ENCODE measurements at places on chromosomes 2 and 18.

DNA sequence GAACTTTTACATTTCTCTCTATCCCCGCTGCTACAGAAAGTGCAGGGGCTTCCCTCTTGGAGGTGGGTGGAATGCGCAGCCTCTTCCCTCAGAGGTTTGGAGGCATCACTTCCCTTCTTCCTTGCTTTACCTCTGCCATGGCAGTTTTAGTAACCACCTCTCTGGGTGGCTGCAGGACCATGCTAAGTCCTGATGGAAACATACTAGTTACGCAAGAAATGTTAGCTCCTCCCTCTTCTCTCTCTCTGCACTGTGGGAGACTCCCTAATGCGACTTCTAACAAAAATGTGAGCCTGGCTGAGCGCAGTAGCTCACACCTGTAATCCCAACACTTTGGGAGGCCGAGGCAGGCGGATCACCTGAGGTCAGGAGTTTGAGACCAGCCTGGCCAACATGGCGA, 116.8 kb upstream of the RAB6C start:
- DNase-seq, result no peak

DNA sequence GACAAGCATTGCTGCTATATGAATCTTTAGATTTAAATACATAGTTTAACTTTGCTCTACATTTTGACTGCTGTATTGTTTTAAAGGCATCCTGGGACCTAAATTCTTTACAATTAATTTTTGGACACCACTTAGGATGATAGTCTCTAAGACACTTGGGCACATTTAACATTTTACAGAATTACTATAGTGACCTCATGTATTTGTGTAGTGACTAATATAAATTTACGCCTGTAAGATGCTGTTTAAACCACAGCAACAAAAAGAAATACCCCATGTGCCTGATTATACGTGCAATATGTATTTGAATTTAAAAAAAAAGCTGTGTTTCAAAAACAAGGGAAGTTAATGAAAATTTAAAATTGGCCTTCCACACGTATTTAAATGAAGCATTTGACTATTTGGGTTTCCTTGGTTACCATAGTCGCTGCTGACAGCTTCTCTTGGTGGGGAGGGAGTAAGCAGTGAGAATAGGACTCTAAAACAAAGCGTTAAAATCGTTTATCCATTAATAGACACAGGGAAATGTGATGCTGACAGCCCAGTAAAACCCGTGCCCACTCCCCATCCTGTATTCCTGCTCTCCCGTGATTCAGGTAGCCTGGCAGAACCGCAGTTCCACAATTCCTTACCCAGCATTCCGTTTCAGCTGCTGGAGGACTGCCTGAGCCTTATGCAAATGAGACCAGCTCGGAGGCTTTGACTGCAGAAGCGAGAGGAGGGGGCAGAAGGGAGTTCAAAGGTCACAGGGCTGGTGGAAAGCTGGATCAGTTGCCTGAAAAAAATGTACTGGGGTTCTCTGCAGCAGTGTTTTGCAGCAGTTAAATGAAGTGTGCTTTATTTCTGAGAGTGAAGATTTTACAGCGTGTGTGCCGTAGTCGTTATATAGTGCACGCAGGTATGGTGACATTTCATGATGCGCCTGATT, 104.3 kb downstream of the CSRNP3 start:
- no peak for DNase-seq

DNA sequence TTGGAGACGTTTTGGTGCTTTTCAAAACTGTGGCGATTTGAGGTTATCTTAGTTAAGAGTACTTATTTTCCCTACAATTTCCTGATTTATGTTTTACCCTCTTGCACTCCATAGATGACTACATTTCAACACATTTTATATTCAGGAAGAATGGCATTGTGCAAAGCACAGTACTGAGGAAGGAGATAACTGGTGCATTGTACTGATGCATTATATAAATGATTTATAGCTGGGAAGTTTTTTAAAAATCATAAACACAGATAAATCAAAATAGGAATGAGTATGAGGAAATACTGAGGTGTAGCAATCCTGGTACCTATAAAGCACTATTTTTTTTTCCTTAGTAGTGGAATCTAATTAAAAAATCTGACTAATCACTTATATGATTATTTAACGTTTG, 5.6 kb downstream of the REL start:
- no peak for DNase-seq

GRCh38 chr2:36387258-36387916, 31.8 kb downstream of the CRIM1 start:
- DNase-seq, result no peak

DNA sequence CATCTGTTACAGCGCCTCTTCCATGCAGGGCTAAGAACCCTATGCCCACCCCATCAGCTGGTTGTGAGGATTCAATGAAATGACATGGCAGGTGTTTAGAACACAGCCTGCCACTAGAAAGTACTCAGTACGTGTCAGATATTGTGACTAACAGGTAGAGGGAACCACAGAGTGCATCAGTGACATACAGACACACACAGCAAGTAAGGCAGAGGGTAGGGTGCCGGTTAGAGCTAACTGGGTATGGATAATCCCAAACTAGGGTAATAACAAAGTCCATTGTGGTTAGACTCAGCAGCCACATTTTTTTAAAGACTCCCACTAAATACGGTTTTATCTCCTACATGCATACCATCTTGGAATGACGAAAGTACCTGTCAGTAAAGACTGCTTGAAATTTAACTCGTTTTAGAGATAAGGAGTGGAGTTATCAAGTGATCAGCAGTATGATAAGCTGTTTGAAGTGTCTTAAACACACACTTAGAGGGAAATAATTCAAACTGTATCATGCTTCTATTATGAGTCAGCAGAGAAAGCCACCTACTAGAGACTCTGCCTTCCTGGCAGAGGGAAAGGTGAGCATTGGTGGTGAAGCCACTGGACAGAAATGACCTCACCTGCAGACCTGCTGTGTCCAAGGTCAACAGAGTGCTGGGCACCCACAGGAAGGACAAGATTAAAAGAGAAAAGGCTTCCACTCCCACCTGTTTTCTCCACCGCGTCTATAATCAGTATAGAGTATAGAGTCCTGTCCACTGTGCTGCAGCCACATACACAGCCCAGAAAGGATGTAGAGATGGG, 20.6 kb downstream of the MPPE1 start:
- DNase-seq, result no peak

GRCh38 chr2:7849027-7849426, 832.8 kb upstream of the ID2 start:
- DNase-seq, result no peak

GRCh38 chr2:175282300-175282699, 100.8 kb upstream of the ATP5MC3 start:
- no peak for DNase-seq

DNA sequence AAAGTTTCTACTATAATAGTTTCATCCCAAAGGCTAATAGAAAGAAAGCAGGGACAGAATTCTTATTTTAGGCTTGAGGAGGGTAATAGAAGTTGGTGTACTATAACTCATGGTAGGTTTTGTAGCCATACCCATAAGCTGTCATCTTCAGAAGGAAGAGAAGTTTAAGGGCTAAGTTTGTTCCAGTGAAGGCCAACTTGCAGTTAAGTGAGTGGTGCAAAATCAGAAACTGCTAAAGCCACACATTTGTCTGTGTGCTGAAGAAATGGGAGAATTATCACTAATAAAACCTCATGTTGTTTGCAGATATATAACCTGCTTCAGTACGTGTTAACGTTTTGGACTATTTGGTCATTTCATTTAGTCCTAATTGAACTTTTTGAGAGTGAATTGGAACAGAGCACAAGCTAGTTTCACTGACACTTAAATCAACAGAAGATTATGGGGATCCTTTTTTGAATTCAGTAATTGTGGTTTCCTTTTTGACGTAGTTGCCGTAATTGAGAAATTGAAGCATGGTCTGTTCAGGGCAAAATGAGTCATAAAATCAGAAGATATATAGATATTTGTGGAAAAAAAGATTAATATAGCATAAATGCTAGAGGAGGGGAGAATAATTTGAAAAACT, 69.1 kb downstream of the PHLPP1 start:
- no peak for DNase-seq

GRCh38 chr2:66432801-66433694, 1.9 kb upstream of the MEIS1 start:
- DNase-seq, result peak; percentile 21

GRCh38 chr2:189421644-189422043, 19.6 kb upstream of the WDR75 start:
- DNase-seq, result no peak

DNA sequence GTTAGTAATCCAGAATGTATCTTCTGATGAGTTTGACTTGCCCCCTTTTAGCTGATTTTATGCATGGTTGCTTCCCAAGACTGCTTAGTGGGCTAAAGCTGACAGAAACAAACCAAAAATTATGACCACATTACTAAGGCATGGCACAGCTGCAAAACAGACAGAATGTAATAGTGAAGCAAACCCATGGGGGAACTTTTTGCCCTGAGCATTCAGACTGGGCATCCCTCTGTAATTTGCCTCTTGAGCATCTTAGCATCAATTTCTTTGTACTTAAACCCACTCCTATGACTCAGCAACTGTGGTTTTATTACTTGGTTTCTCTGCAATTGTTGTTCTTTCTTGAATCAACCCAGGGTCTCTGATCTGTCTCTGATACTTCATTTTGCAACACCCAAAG, 487.3 kb upstream of the DCC start:
- DNase-seq, result no peak

Data from T-cell (primary cell).